ENCODE measurements at places on chromosomes 4 and X. TPM values are rescaled to one million over a fixed set of nuclear protein-coding genes. Genes with fewer than 3 reads are reported as not detected.

The USP26 gene
- not detected for total RNA-seq

The ADGRG2 gene
- 0.11 TPM for total RNA-seq

The OTC gene
- total RNA-seq, result not detected

The KIAA1210 gene
- total RNA-seq, result not detected

The FRMPD3 gene
- under 0.01 TPM for total RNA-seq

The SRPX gene
- total RNA-seq, result 182 TPM

The CFAP47 gene
- not detected for total RNA-seq

The RBMX2 gene
- total RNA-seq, result 21.6 TPM

The FAM47A gene
- not detected for total RNA-seq
